ENCODE measurements at places on chromosomes 4 and X.

GRCh38 chr4:16627999-16628398, 270.4 kb downstream of the LDB2 start:
- DNase-seq, result no peak

- DNase-seq, result no peak
Observed at GRCh38 chr4:108458681-108459080, 161.7 kb upstream of the RPL34 start.

DNA sequence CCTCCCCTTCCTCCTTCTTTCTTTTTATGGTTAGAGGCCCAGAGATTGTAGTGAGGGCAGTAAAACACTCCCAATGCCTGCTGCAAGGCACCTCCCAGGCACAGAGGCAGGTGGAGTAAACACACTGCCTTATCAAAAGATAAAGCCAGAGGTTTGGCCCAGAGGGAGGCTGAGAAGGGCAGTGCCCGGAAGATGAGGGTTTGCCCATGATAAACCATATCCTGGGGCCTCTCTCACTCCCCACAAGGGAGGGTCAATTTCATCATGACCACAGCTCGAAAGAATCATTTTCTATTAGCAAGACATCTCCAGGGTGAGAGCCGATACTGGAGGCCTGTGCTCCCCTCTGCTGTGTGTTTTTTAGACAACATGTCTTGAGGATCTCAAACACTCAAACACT, 98.5 kb upstream of the FAM9C start:
- DNase-seq, result no peak

- no peak for DNase-seq
Observed at GRCh38 chr4:60729194-60729593, 470.9 kb upstream of the ADGRL3 start.

- no peak for DNase-seq
Observed at GRCh38 chr4:113882668-113883067, 96.8 kb downstream of the ARSJ start.
